ENCODE measurements at places on chromosomes 3 and 15.

- DNase-seq = no peak
Measured at GRCh38 chr3:53822331-53822741, 23.9 kb downstream of the CHDH start.

GRCh38 chr15:101170568-101171350, 81.1 kb downstream of the CHSY1 start:
- DNase-seq = no peak

DNA sequence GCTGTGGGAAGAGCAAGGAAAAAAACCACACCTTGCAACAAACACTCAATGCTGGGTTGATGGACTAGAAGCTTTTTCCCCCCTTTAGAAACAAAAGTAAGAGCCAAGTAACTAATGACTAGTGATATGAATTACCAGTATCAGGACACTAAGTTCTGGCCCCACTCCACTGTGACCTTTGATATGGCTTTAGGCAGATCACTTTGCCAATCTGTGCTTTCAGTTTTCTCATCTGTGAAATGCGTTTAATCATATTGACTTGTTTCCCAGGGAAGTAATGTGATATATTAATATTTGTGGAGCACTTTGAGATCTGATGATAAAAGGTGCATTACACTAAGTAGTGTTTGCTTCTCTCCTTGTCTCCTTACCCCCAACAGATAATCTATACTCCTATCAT, 319.3 kb upstream of the SATB1 start:
- no peak for DNase-seq

DNA sequence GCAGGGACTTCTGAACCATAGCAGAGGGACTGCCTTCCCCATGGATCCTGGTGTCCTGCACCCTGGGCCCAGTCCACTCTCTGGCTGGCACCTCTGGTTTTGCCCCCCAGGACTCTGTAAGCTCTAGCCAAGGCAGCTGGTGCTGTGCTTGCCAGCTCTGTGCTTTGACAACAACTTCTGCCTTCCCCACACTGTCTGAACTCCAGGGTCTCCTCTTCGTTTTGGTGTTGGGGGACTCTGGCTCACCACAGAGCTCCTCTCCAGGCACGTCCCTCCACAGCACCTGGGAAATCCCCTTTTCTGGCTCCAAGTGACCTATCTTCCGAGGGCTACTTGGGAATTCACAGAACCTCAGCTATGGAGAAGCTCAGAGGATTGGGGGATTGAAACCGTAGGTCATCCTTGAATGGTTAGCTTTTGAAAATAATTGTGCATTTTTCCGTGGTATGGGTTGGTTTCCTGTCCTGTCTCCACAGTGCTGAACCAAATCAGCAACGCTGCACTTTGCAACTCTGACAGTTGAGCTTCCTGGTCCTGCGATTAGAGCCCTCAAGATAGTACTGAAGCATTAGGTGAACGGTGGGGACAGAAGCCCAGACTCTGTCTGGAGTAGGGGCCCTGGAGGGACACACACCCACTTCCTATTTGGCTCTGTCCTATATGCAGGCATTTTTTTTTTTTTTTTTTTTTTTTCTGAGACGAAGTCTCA, 152.4 kb downstream of the APBA2 start:
- no peak for DNase-seq

- DNase-seq = no peak
Measured at GRCh38 chr3:10228248-10228950, 19.9 kb upstream of the TATDN2 start.

GRCh38 chr15:90035095-90035839, 34.1 kb downstream of the ZNF710 start:
- DNase-seq = no peak

DNA sequence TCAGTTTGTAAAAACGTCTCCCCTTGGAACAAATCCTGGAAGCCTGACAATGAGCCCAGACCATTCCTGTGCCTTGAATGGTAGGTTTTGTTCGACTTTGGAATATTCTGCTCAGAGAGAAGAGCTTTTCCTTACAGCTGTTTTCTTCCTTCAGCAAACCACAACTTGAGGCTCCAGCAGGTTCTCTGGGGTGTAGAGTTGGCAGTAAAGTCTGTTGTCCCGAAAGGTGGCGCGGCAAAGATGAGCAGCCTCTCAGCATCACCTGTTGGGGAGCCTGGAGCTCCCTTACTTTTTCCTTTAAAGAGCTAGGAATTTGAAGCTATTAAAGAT, 65.4 kb downstream of the BOC start:
- no peak for DNase-seq

- no peak for DNase-seq
Measured at GRCh38 chr15:96358001-96358801, 27.7 kb downstream of the NR2F2 start.

DNA sequence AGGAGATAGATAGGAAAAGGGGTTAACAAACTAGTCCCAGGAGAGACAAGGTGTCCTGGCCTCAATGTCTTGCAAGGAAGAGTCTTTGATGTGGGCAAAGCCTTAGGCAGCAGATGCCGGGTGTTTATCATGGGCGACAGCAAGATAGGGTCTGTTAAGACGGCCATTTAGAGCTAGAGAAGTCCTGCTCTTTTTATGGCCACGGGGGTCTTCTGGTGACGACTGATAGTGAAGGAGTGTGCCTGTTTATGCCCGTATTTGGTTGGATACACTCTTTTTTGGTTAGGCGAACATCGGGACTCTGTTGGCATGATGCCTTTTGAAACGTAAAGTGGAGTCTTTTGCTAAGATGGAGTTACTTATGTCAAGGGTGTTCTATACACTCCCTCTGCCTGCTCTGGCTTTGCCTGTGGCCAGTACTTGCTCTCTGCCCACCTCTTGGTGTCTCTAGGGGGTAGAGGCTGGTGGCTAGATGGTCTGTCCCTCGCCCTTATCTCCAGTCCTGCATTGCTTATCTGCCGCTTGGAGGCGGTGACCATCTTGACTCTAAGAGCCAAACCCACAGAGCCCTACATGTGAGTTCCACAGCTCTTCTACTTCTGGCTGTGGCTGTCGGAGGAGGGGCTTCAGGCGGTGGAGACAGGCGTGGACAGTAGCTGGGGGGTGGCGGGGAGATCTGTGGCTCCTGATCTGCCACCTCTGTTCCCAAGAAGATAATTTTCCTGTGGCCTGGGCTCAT, 55.8 kb upstream of the ZBTB38 start:
- no peak for DNase-seq

- DNase-seq = no peak
Measured at GRCh38 chr3:154926721-154927120, 153.4 kb upstream of the MME start.

GRCh38 chr3:151992326-151993041, 119.0 kb downstream of the SUCNR1 start:
- no peak for DNase-seq

DNA sequence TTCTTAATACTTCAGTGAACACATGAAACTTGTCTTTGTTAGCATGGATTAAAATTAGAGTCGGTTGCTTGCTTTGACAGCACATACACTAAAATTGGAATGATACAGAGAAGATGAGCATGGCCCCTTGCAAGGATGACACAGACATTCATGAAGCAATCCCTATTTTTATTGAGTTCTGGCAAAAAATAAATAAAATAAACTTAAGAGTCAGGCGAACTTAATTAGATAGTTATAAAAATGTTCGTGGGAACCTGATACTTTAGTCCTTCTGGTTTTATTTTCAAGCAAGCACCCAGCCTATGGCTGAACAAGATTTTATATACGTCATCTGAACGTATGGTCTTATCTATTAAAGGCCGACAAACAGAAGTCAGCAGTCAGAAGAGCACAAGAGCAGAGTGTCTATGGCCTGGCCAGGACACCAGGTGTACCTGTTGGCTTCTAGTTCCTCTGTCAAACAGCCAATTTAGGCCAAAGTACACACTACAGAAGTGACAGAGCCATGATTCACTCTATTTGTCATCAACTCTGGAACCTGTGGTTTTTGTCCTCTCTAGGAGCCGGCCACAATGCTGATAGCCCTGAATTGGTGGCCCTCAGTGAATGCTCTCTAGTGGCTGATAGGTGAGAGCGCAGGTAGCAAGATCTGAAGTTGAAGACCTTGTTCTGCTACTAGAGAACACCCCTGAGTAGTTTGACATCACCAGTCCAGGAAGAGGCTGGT, 64.3 kb downstream of the LEO1 start:
- no peak for DNase-seq

- no peak for DNase-seq
Measured at GRCh38 chr3:170437696-170438407, 19.2 kb downstream of the CLDN11 start.

- DNase-seq = no peak
Measured at GRCh38 chr3:123337948-123338619, 110.8 kb downstream of the ADCY5 start.

DNA sequence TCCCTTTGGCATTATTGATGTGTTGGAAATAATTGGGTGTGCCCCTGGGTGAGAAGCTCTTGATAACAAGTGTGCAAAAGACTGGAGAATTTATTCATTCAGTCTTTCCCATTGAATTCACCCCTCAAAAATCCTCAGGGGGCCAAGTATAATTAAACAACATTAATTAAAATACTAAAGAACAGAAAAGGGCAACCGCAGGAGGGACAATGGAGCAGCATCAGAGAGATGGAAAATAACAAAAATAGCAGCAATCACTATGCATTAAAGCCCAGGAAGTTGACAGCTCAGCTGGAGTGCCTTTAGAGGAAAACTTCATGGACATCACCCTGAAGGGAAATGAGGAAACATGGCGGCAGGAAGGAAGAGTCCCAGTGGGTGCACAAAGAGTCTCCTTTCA, 227.6 kb downstream of the MINAR1 start:
- no peak for DNase-seq

- DNase-seq = no peak
Measured at GRCh38 chr3:73762855-73763254, 138.1 kb upstream of the PDZRN3 start.

DNA sequence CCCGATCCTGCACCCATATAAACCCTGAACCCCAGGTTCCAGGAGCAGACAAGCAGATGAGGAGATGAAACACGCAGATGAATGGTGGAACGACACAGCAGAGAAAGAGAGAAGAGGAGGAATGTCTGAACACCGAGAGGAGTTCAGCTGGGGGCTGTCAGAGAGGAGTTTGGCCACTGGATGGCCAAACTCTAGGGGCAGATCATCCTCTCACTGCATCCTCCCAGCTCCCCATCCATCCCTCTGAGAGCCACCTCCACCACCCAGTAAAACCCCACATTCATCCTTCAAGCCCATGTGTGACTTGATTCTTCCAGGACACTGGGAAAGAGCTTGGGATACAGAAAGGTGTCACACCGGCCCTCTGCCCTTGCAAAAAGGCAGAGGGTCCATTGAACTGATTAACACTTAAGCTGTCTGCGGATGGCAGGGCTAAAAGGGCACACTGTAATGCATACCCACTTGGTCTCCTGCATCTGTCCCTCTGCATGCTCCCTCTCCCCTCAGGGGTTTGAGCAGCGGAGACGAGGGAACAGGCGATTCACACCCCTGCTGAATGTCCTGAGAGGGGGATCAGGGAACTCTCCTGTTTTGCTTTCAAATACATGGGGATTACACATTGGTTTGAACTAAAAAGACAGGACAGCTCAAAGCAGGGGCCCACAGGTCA, 53.8 kb downstream of the TMED3 start:
- DNase-seq = no peak

GRCh38 chr3:111156517-111156916, 84.9 kb downstream of the NECTIN3 start:
- DNase-seq = no peak

DNA sequence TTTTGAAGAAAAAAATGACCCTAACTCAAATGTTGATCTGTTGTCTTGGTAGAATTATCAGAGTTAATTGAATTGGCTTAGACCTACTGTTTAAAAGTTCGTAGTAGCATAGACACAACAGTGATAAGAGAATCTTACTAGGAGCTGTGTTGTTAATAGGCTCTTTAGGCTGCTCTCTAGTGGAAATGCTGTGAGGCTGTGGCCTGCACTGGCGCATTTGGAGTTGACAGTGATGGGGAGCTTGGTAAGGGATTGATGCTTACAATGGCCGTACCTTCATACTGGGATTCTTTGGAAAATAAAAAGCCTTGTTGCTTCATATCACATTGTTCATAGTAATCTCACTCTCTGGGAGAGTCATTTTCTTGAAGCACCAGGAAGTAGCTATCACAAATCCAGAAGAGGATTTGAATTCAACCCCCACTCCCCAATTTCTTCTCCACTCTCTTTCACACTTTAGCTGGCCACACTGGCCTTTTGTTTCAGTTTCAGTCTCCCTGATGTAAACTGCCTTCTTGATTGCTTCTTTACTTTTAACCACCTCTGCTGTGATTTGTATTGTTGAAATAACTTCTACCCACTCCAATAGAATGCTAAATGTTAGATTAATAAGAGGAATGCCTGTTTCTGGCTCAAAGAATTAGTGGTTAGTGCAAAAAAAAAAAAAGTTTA, 56.6 kb downstream of the CEP63 start:
- no peak for DNase-seq

DNA sequence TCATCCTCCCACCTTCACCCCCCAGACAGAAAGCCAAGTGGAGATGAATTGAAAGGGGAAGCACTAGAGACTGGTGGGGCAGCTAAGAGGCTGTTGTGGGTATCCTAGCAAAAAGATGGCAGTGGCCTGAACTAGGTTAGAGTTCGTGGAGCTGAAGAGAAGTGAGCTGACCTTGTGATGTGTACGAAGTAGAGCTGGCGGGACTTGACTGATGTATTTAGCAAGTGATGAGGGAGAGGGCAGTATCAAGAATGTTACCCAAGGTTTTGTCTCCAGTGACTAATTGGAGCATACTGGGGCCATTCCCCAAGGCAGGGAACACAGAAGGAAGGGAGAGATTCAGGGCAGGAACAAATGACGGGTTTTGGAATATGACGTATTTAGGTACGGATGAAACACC, 50.0 kb upstream of the CP start:
- DNase-seq = no peak

DNA sequence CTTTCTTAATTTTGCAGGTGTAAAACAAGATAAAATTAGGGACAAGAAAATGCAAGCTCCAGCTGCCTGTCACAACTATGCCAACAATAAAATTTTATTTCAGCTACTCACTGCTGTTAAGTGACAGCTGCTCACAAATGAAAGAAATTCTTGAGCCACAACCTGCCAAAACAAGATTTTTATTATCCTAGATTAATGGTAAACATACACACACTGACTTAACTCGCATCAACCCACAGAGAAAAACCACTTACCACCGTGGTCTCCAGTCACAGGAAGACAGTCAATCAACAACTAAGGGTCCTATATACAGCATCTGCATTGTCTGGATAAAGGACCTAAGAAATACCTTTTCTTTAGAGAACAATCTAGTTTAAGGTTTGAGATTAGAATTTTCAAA, 31.3 kb downstream of the EFL1 start:
- DNase-seq = no peak

DNA sequence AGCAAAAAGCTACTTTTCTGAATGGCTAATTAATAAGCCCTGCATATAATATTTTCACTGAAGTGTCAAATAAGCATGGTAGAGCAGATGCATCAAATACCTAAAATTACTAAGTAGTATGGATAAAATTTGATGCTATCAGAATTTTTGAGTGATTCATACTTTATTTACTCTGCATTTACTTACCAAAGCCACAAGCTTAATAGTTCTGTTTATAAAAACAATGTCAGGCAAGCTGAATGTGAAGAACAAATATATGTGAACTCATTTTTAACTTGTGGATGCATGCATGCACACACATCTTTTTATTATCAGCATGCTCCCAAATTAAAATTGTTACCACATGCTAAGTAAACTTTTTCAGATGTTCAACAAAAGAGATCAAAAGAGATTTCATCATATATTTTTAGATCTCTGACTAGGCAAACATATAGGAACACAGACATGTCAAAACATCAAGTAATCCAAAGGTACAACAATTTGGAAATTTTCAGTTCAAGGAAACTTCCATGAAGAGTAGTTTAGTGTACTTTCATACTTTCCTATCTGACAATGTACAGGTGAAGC, 969.4 kb downstream of the ROBO1 start:
- DNase-seq = no peak

GRCh38 chr3:126208182-126208581, 27.8 kb upstream of the ALDH1L1 start:
- DNase-seq = no peak

- no peak for DNase-seq
Measured at GRCh38 chr15:69035205-69035917, 20.9 kb downstream of the NOX5 start.
